ENCODE measurements at places on chromosomes 6 and 20. TPM values are rescaled to one million over a fixed set of nuclear protein-coding genes. Genes with fewer than 3 reads are reported as not detected.

The SPEF1 gene
- 1.3 TPM for total RNA-seq

The STK35 gene
- total RNA-seq = 28.1 TPM

The MAP7 gene
- 4.7 TPM for total RNA-seq

The PTCRA gene
- not detected for total RNA-seq

The TGM3 gene
- not detected for total RNA-seq

The SLC22A2 gene
- total RNA-seq = not detected

Measured in subcutaneous adipose tissue (tissue), 4 donors.